Stimulated activated CD8-positive, alpha-beta memory T cell treated with anti-CD3 and anti-CD28 coated beads, Interleukin-15, amount 100 ng/mL, for 4 hours (primary cell): ENCODE measurements at places on chromosomes 3 and 15.

DNA sequence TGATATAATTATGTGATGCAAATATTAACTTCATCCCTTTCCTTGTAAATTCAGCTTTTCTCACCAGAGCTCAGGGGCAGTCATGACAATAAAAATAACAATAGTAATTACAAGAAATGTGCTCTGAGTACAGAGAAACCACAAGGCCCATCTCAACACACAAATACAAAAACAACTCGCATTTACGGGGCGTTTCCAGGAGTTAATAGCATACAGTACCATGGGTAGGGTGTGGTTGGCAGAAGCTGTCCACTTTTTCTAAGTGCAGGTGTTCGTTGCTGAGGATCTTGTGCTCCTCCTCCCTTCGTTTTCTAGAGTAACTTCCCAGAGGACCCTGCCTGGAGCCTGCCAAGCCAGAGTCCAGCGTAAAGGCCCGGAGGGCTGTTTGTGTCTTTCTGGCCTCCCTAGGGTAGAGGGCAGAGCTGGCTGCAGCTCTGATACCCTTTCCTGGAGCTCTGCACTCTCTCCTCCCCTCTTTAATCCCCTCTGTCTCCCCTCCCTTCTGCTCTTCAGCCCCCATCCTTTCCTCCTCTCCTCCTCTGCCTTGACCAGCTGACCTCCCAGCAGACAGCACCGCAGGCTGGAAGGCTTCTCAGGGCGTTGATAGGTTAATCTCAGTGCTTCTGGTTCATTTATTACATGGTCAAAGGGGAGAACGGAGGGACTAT is 11.4 kb downstream of the SEMA3G start:
- DNase-seq = no peak

DNA sequence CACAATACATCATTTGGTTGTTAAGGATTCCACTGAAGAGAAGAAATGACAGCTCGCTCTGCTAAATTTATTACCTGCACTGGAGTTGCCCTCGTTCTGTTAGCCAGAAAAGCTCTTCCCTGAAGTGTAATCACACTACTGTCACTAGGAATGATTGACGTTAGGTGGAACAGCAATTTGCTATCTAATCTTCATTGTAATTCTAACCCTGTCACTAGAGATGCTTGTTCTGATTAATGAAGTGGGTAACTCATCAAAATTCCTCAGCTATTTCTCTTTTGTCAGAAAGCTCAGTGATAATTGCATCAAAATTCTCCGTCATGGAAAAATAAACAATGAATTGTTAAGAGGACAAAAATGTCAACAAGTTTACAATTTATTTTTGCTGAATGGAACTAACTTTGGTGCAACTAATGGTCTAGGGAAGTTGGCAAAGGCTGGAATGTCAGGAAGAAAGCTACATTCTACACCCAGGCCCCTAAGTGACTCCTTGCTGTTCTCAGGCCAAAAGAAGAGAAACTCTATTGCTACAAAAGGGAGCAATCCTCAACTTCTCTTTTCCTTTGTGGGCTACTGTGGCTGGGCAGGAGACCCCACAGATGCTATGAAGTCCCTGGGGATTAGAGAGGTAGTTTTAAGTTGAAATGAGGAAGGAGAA is 34.1 kb downstream of the CCDC191 start:
- no peak for DNase-seq

DNA sequence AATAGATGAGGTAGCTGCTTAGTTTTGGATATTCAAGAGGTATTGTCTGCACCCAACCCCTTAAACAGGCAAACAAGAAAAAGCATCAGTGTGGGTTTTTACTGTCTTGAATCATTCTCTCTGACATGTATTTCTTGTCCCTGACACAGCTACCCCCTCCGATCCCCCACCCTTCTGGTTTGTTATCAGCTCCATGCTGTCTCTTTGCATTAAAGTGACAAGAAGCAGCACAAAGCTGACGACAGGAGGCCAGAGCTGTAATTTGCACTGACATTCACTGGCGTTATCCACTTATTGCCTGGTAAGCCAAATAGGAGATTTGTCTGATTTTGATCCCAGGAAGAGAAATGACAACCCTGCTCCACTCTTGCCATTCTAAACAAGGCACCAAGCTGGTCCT is 83.3 kb upstream of the SNRK start:
- DNase-seq = no peak

GRCh38 chr3:113439606-113440005 is 1.7 kb downstream of the CFAP44 start:
- no peak for DNase-seq

DNA sequence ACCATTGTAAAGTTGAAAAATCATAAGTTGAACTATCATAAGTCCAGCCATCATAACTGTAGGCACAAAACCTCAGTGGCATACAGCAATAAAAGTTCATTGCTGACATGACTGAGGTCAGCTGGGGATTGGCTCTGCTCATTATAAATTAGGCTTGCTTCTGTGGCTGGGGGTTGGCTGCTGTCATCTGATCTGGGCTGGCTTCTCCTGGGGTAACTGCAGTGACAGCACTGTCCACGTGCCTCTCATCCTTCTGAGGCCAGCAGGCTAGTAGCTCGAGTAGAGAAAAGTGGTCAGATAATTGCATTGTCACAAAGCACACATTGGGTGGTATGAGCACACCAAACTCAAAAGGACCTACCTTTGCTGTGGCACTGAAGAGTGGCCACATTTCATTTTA is 31.3 kb downstream of the CMTM7 start:
- DNase-seq = no peak

DNA sequence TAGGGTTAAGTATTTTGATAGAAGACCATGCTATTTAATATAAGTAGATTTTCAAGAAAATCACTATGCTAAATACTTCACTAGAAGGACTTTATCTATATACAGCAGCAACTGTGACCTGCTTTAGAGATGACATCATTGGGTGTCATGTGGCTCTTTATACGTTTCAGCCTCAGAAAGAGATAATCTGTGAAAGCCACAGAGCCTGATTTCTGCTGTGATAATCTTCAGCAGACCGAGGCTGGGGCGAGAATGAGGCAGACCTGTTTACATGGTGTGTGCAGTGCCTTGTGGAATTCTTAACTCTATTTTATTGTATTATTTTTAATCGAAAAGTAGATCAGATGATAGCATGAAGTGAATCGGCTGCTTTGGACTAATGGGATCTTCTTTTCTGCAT is 471.2 kb downstream of the MFSD1 start:
- DNase-seq = no peak

DNA sequence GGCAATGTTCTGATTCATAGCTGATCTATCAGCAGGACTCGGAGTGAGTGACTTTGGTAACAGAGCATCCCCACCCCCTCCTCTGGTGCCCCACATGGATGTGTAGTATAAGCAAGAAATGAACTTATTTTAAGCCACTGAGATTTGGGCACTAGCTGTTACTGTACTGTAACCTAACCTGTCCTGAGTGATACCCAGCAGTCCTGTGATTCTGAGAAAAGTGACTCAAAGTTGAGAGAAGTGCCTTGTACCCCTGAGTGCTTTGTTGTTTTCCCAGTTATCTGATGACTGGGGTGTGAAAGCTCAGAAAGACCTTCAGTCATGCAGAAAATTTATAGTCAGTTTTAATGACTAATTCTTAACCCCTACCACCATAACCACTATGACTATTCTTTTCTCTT is 439.9 kb upstream of the RBMS3 start:
- DNase-seq = no peak

DNA sequence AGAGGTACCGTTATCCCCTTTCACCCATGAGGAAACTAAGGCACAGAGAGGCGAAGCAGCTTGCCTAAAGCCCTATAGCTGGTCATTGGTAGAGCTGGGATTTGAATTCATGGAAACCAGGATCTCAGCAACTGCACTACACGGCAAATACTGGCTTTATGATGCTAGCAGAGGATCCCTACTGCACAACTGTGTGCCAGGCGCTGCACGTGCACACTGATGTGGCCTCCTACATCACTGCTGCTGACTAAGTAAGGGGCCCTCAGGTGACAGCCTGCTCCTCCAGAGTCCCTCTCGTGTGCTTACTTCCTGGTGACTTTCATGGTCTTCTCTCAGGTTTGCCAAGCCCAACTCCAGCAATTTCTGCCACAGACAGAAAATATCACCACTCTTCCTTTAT is 3.4 kb upstream of the POLG start:
- no peak for DNase-seq

GRCh38 chr3:53114412-53115074 is 15.7 kb downstream of the RFT1 start:
- DNase-seq = no peak

GRCh38 chr3:11185564-11186317 is 31.4 kb downstream of the HRH1 start:
- DNase-seq = no peak

- DNase-seq = no peak
Measured at GRCh38 chr3:114460459-114460858, 166.6 kb downstream of the TIGIT start.

- no peak for DNase-seq
Measured at GRCh38 chr3:185759512-185759911, 65.3 kb downstream of the IGF2BP2 start.

DNA sequence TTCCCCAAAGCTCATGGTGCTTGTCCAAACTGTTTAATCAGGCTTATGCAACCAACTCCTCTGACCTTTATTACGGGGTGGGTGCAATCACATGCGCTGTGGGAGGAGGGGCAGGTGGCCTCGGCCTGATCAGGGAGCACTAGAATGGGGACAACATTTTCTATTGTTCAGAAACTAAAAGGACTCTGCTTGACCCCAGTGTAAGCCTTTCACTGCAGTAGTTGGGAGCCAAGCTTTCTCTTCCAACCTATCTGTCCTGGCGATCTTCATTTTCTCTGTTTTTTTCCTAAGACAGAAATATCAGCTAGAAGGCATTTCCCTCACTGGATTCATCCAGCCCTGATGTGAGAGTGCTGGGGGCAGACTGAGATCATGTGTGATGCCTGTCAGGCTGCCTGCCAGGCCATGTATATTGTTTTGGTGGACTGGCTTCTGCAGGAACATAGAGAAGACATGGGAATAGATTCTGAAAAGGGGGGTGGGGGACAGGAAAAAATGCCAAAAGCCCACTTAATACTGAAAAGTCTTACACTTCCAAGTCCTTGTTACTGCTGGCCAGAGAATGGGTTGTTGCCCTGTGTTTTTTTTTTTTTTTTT is 627.0 kb upstream of the TBL1XR1 start:
- no peak for DNase-seq

DNA sequence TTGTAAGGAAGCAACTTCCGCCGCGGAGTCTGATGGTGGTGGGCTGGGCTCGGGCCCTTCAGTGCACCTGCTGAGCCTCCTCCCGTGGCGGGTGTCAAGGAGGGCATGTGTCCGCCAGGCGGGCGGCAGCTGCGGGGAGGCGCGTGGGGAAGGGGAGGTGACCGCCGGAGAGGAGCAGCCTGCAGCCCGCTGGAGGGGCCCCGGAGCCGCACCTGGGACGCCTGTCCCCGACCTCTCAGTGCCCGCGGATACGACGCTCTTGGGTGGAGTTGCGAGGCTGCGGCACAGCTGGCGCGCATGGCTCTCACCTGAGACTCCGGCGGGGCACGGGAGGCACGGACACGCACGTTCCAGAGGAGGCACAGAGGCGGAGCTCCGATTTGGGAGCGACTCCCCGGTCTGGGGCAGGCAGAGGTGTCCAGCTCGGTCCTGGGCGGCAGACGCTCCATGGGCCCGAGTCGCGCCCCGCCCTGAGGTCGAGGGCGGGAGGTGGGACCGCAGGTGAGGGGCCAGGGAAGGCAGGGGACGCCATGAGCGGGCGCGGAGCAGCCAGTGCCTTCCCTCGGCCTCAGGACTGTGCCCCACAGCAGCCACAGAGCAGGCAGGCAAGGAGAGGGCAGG is 50.2 kb upstream of the PRR20G start:
- no peak for DNase-seq

DNA sequence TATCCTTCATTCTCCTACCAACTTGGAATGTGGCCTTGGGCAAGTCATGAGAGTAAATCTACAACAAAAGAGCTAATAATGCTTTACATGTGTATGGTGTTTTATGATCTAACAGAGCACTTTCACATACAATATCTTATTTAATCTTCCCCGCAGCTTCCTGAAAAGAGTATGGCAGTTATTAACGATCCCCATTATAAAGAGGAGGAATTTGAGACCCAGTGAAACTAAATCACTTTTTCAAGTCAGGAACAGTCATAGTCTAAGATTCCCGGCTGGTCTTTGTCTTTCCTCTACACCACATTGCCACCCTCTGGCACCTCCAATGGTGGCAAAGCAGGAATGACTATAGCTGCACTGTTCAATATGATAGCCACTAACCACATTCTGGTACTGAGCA is 69.7 kb upstream of the CMSS1 start:
- DNase-seq = no peak

- DNase-seq = no peak
Measured at GRCh38 chr3:128201158-128201755, 48.0 kb downstream of the EEFSEC start.

GRCh38 chr3:194206320-194206719 is 70.4 kb downstream of the HES1 start:
- no peak for DNase-seq

- DNase-seq = no peak
Measured at GRCh38 chr3:189664311-189664710, 33.1 kb downstream of the TP63 start.
